AG20443 (cell line): ENCODE measurements at places on chromosomes 4 and X.

- DNase-seq: no peak
Observed at GRCh38 chr4:181752516-181752915, 490.7 kb upstream of the TENM3 start.

DNA sequence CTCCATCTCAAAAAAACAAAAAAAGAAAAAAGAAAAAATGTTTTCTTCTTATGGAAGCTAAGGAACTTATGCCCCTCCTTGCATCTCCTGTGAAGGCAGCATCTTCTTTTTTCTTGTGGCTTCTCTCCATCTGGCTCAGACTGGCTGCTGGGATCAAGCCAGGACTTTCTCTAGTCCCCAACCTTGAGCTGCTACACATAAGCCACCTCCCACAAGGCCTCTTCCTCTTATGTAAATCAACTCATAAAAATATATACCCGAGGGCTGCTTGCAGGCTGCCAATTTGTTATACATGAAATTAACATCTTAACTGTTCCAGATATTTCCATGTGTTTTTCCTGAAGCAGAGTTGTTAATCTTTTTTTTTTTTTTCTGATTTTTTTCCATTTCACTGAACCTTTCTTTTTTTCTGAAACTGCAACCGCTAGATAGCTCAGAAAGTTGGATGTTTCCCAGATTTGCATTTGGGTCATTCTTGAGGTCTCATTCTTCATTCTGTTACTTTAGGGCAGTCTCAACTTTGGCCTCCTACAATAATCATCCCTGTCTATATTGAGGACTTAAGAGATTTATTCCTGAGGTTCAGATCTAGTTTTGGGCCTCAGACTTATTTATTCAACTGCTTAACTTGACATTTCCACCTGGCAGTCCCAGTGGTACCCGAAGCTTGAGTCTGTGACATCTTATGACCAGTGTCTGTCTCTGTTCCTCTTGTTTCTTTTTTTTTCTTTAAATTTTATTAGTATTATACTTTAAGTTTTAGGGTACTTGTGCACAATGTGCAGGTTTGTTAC, 10.3 kb downstream of the SNX25 start:
- DNase-seq: peak; percentile 65

- DNase-seq: no peak
Observed at GRCh38 chrX:25726539-25726938, 411.6 kb upstream of the MAGEB18 start.

DNA sequence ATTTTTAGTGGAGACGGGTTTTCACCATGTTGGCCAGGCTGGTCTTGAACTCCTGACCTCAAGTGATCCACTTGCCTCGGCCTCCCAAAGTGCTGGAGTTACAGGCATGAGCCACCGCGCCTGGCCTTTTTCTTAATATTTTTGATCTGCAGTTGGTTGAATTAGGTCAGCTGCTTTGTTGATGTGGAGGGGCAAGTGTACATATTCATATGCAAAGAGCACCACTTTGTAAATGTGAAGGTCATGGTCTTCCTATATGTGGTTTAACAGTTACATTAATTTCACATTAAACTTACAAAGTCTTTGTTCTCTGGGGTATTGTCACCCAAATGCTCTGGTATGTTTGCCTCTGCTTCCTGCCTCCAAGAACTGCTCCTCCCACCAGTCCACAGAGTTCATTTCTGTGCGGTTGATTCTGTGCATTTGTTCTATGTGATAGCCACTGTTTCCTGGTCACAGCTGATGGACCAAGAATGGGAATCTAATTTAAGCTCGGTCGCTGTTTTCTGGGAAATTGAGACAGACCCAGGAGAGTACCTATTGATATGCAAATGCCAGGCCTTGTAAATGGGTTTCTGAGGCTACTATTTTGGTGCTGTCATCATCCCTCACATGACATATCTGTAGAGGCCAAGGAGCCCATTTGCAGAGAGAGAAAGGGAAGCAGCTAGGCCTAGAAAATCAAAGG, 26.9 kb upstream of the HPSE start:
- DNase-seq: no peak

- no peak for DNase-seq
Observed at GRCh38 chr4:169062897-169063244, 52.8 kb upstream of the CBR4 start.

- peak; percentile 29 for DNase-seq
Observed at GRCh38 chr4:176383273-176384077, 63.7 kb downstream of the SPCS3 start.

- no peak for DNase-seq
Observed at GRCh38 chrX:77925764-77926163, 15.3 kb downstream of the ATP7A start.

- no peak for DNase-seq
Observed at GRCh38 chr4:120144634-120145033, 78.0 kb upstream of the MAD2L1 start.

- DNase-seq: no peak
Observed at GRCh38 chr4:99816545-99817308, at the start of gene DAPP1. TSS of gene DAPP1 (plus strand) at chr4:99816827. CDS start at chr4:99816914, 87 bp downstream.

DNA sequence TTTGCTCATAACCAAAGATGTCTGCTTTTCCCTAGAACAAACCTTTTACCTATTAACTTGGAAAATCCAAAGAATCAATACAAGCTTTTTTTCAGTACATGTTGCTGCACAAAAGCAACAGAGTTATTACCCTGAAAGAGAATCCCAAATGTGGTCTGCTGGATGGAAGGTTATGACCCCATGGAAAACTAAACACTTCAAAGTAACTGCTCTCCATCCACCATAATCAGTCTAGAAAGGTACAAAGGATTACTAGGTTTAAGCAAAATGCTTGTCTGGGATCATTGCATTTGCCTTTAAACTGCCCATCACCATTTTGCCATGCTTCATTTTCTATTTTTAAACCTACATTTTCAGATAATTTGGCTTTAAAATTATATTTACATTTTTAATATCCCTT, 11.7 kb downstream of the MMRN1 start:
- no peak for DNase-seq

- DNase-seq: no peak
Observed at GRCh38 chr4:153629776-153630175, 54.3 kb upstream of the TLR2 start.

- DNase-seq: no peak
Observed at GRCh38 chrX:136182414-136182813, 35.1 kb downstream of the FHL1 start.

DNA sequence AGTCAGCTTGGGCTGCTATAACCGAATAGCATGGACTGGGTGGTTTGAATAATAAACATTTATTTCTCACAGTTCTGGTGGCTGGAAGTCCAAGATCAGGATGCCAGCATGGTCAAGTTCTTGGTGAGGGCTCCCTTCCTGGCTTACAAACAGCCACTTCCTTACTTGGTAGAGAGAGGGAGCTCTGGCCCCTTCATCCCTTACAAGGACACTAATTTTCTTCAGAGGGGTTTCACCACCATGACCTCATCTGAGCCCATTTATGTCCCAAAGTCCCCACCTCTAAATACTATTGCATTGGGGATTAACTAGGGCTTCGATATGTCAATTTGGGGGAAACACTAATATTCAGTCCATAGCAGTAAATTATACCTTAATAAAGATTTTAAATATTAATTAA, 61.8 kb downstream of the CLNK start:
- DNase-seq: no peak

GRCh38 chr4:11446155-11446811, 17.6 kb upstream of the HS3ST1 start:
- no peak for DNase-seq

DNA sequence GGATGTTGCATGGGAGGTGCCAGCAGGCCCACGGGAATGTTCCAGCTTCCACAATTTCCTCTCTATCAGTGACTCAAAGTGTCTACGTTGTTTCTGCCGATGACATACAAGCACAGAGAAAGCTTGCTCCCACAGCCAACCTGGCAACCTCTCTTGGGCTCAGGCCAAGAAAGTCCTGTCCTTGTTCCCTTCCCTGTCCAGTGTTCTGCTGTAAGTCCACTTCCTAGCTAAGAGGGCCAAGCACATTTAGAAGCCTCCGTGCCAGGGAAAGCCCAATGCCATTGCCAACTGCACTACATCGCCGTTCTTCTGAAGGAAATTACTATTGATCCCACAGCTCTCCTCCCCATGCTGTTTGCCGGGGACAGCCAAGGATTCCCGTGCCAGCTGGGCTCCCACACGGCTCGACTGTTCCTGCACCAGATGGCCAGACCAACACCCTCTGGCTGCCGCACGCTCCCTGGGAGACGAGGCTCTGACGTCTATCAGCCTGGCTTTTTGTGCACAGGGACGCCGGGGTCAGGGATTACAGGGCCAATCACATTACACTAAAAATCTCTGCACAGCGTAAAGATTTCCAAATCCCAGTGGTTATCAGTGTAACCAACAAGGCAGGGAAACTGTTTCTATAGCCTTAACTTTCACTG, 284.0 kb downstream of the BCOR start:
- DNase-seq: peak; percentile 62

GRCh38 chr4:177796841-177797240, 354.6 kb upstream of the AGA start:
- no peak for DNase-seq

DNA sequence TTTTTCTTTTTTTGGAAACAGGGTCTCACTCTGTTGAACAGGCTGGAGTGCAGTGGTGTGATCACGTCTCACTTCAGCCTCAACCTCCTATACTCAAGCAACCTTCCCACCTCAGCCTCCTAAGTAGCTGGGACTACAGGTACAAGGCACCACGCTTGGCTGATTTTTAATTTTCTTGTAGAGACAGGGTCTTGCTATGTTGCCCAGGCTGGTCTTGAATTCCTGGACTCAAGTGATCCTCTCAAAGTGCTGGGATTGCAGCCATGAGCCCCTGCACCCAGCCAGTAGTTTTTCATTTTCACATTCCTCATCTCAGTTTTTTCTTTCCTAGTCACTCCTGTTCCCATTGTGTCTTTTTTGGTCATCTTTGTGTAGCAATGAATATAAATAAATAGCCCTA, 11.1 kb downstream of the USO1 start:
- DNase-seq: no peak

- DNase-seq: no peak
Observed at GRCh38 chr4:75065909-75066308, 133.0 kb downstream of the PARM1 start.

- no peak for DNase-seq
Observed at GRCh38 chr4:160182727-160183126, 1079.8 kb downstream of the RAPGEF2 start.

GRCh38 chr4:148173397-148174017, 268.7 kb downstream of the NR3C2 start:
- DNase-seq: no peak

GRCh38 chrX:16018291-16018690, 105.1 kb upstream of the GRPR start:
- DNase-seq: no peak

GRCh38 chrX:12970691-12971202, 4.2 kb upstream of the TMSB4X start:
- DNase-seq: peak; percentile 53

- no peak for DNase-seq
Observed at GRCh38 chr4:25146076-25146475, 14.2 kb downstream of the SEPSECS start.

DNA sequence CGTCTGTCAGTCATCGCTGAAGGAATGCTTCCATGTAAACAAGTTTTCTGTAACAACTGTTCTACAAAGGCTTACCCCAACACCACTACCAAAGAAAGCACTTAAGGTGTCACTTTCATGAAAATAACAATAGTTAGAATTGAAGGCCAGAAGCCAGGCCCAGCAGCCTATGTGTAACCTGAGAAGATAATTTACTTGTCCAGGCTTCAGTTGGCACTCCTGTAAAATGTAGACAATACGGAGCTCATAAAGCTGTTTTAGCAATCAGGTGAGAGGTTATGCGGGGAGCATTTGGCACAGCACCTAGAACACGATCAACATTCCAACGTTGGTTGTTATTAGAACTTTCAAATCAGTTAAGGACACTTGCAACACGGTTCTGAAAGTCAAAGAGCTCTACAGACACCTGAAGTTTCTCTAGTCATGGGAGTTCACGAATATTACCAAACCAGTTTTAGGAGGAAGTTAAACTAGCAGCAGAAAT, 15.7 kb downstream of the ADGRA3 start:
- DNase-seq: no peak

DNA sequence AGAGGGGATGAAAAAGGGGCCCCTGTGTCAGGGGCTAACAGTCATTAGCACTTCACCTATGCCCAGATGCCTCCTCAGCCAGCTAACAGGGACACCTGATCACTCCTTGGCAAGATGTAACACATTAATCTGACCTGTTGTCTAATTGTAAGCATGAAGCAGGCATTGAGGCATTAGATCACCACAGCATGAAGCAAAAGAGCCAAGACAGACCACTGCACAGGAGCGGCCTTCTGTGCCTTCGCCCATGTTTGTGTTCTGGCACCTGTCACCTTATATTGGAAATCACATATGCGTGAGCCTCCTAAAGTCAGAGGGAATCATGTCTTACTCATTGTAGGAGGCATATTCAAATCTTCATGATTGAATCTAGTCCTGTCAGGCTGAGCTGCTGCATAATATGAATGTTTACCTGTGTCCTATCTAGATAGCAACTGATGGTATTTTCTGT, 48.4 kb downstream of the PTTG2 start:
- DNase-seq: no peak

GRCh38 chr4:51830156-51830720, 12.7 kb upstream of the DCUN1D4 start:
- DNase-seq: no peak

DNA sequence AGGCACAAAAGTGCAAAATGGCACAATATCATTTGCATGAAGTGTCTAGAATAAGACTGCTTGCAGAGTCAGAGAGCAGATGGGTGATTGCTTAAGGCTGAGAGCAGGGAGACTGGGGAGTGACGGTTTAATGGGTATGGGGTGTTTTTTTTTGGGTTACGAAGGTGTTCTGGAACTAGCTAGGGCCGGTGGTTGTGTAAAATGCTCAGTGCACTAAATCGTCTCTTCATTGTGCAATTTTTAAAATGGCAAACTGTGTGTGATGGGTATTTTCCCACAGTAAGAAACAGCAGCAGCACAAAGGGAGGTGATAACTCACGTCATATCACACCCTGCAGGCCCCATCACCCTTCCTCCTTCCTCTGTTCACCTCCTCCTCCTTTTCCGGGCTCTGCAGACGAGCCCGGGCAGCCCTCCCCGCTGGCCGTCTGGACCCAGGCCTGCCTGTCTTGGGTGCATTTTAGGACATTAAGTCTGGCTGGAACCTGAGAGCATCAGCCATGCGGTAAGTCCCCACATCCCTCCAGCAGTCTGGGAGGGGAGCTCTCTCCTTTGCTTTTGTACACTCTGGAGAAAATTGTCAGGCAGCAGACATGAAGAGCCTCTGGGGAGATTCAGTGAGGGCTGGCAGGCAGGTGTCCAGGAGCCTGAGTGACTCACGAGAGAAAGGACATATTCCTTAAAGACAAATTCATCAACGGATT, 42.7 kb downstream of the ASMT start:
- DNase-seq: no peak

DNA sequence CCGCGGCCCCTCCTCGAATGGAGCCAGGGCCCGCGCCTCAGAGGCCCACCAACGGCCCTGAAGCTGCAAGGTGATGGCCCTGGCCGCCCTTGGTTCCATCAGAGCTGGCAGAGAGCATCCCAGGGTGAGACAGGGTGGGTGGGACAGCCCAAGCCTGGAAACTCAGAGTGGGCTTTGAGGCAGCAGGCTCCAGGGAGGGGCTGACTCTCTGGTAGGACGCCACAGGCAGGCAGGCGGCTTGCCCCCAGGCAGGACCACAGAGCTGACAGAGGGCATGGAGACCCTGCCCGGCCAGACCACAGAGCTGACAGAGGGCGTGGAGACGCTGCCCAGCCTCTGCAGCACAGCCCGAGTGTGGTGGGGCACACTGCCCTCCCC, 4.8 kb downstream of the MYL5 start:
- no peak for DNase-seq
